NT2/D1 (cell line): ENCODE measurements at places on chromosomes 1 and 21.
A peak's percentile ranks its signal among the peaks of the same experiment; 100 is the strongest.

GRCh38 chr1:40630488-40631223, 34.8 kb downstream of the RIMS3 start:
- DNase-seq, result peak; percentile 44

- DNase-seq, result no peak
These were observed 102.6 kb upstream of the ATP1A1 start for GRCh38 chr1:116270316-116271057.

DNA sequence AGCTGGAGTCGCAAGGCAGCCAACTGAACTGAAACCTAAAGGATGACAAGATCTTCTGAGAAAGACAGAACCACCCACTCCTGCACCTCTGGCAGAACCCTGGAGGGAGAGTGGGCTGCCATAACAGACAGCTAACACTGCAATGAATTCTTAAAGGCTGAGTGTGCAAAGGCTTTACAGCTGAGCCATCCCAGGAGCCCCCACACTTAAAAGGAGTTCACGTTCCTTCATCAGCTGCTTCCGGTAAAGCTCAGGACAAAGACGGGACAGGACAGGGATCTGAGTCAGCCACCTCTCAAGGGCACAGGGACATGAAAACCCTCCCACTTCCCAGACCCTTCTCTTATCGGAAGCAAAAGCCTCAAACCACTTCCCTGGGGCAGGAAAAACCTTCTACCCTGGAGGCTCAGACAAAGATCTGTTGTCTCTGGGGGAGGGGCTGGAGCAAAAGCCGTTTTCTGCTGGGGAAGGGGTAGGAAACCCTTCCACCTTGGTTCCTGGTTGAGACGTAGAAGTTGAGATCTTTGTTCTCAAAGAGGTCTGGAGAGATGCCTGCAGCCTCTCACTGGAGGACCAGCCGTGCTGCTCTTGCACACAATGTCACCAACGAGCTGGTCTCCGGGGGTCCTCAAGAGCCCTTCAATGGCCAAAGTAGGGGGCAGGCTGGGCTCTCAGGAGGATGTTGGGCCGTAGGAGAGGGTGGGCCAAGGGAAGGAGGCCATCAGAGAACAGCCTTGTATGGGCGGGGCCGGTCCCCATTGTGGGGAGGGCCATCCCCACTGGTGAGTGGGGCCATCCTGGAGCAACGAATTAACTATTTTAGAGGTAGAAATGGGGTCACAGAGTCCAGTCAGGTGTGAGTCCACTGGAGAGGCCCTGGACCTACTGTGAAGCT, 452.4 kb downstream of the PTPRU start:
- DNase-seq, result no peak

- peak; percentile 25 for DNase-seq
These were observed 7.3 kb downstream of the UQCRHL start for GRCh38 chr1:15799928-15800835.

GRCh38 chr1:169091480-169091941, 15.0 kb upstream of the ATP1B1 start:
- DNase-seq, result no peak

DNA sequence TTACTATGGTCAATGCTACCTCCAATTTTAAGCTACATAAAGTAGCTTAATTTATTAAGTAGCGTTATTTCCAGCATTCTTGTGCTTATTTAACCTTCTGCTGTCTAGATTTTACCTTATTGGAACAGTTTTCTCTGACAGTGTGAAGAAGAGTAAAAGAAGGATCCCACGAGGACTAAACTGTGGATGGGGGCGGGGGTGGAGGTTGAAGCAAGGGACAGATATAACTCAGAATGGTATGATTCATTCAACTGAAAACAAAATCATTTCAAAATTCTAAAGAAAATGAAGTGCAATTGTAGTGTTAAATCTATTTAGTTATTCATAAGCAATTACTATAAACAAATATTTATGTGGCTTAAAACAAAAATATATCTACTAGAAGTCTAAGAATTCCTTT, 11.5 kb upstream of the VAV3 start:
- DNase-seq, result no peak

- no peak for DNase-seq
These were observed 18.7 kb downstream of the SLC9A1 start for GRCh38 chr1:27136236-27136551.

DNA sequence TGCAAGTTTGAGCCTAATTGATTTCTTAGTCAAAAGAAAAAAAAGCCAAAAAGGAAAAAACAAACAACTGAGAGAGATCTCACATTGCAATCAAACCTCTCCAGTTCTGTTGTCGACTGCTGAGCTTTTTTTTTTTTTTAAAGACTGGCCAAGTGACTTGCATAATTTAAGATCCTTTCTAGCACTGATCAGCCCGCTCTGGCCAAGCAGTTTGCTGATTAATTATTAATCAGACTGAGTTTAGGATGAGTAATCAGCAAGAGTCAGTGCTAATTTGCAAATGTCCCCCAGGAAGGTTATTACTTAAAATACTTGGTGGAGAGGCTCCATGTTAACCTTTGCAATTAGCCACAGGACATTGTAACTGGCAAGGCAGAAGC, 39.3 kb downstream of the HMGB4 start:
- no peak for DNase-seq

DNA sequence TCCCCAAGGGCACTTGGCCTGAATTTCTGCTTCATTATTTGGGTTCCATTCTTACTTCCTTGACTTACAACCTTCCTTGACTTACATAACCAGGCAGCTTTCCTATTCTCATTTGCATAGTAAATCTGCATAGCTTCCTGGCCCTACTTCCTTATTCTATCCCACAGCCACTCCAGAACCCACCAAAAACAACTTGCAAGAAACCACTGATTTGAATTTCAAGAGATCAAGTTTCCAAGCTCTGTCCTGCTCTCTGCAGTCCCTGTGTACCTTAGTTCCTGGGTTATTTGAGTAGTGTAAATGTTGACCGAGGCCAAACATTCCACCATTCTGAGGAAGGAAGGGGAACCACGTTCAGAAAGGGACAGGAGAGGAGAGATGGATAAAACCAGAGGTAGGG, 603.3 kb downstream of the PTPRC start:
- no peak for DNase-seq

GRCh38 chr1:117534995-117535467, 70.8 kb upstream of the TENT5C start:
- peak; percentile 91 for DNase-seq

GRCh38 chr21:36450511-36450910, 29.4 kb downstream of the CLDN14 start:
- DNase-seq, result no peak

- DNase-seq, result peak; percentile 3
These were observed 522 bp downstream of the DISP3 start for GRCh38 chr1:11479375-11479979.

- DNase-seq, result no peak
These were observed 743 bp downstream of the CD52 start for GRCh38 chr1:26318338-26319064.

DNA sequence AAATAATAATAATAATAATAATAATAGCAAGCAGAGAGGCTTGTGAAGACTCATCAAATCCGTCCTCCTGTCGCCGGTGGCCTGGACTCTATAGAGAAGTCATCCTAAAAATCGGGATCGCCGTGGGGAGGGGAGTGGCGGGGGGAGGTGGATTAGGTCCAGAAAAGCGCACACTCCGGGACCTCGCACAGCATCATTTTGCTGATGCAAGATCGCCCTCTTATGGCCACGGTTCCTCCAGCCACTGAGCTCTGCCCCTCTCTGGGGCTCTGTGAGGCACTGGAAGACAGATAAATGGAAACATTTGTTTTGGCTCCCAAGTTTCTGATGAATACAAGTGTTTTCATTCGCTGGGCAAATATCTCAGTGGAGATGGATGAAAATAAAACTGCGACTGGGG, 612.0 kb downstream of the MATN1 start:
- DNase-seq, result peak; percentile 52

DNA sequence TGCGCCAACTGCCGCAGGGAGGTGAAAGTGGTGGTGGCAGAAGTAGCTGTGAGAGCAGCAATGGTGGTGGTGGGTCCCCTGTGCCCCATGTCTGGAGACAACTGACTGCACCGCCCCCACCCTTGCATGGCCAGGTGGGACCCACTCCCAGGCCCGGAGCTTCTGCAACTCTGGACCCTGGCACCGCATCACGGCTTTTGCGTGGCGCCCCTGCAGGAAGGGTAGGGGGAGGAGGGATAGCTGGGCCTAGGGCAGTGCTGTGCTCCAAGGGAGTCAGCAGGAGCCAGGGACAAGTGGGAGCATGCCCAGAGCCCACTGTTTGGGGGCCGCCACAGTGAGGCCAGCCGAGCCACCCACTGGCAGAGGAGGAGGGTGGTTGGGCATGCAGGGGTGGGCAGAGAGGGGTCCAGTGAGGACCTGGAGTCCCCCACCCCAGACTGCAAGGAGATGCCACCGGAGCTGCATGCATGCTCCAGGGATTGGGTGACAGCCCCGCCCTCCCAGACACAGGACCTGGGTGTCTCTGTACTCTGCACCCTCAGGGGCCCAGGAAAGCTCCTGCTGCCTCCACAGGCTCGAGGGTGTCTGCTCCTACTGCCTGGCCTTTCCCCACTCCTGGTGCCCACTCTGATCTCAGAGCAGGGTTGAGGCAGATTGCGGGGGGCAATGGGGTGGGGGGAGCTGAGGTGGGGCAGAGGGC, 9.8 kb upstream of the CTTNBP2NL start:
- no peak for DNase-seq

GRCh38 chr1:66315671-66316070, 218.3 kb upstream of the SGIP1 start:
- DNase-seq, result no peak
